ENCODE measurements at places on chromosomes 11 and 22. TPM values are rescaled to one million over a fixed set of nuclear protein-coding genes. Genes with fewer than 3 reads are reported as not detected.

DNA sequence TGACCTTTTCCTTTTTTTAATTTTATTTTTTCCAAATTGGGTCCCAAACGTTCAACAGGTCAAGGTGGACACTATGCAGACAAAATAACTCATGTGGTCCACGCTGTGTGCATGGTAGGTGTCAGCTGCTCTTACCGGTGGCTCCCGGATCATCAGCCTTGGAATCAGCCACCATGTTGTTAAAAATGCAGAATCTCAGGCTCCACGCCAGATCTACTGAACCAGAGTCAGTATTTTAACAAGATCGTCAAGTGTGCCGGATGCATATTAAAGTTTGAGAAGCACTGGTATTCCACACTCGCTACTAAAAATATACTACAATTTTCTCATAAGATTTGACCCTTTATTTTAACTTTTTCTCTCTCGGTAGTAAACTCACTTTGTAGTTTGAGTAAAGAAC is 553 bp upstream of the LDLRAD3 start:
- no peak for DNase-seq
- H3K4me1 ChIP-seq, result no peaks in the 10 kb centered on the region
- no peaks in the 10 kb centered on the region for H3K36me3 ChIP-seq
- H3K27me3 ChIP-seq, result no peaks in the 10 kb centered on the region
- peak overlapping the region; percentile 94 for H3K4me3 ChIP-seq

GRCh38 chr22:23527971-23528740 is 51.9 kb downstream of the IGLL1 start:
- H3K27me3 ChIP-seq, result no peaks in the 10 kb centered on the region
- peak overlapping the region; percentile 83 for H3K27ac ChIP-seq
- H3K36me3 ChIP-seq, result no peaks in the 10 kb centered on the region
- DNase-seq, result no peak

DNA sequence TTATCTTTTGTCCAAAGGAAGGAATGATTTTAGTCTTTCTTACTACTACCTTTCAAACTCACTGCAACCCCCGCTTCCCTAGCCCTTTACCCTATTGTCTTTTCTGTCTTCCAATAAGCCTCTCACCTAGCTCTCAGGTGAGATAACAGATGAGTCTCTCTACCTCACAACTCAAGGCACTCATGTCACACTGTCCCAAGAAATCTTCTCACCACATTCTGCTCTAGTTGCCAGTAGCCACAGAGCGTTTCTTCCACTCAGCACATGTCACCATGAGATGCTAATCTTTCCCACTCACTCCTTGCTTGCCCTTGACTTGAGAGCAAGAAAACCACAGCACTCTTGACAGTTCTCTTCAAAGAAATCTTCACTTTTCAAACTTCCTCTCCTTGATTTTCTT is 32.7 kb upstream of the TMEM41B start:
- no peaks in the 10 kb centered on the region for H3K4me1 ChIP-seq
- no peaks in the 10 kb centered on the region for H3K36me3 ChIP-seq
- no peak for DNase-seq
- no peak overlapping the region for H3K4me3 ChIP-seq
- H3K27me3 ChIP-seq, result no peaks in the 10 kb centered on the region

DNA sequence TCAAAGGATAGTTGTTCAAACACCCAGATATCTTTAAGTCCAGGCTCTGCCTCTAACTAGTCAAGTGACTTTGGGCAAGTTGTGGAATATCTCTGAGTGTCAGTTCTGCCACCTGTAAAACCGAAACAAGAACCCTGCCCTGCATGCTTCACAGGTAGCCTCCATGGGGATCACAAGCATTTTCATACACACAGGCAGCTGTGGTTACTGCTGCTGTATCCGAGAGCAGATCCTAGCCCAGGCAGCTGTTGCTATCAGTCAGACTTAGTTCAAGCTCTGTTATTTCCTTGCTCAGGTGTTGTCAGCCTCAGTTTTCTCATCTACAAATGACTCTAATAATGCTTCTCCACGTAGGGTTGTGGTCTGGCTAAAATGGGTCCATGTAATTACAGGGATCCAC is 6.5 kb upstream of the RASD2 start:
- H3K4me1 ChIP-seq, result no peaks in the 10 kb centered on the region
- DNase-seq, result no peak
- no peaks in the 10 kb centered on the region for H3K36me3 ChIP-seq
- no peak overlapping the region for H3K27ac ChIP-seq
- no peak overlapping the region for H3K4me3 ChIP-seq

- H3K27ac ChIP-seq, result peak overlapping the region; percentile 90
- no peaks in the 10 kb centered on the region for H3K36me3 ChIP-seq
- H3K4me1 ChIP-seq, result peaks cover 4% of the 10 kb centered on the region
- H3K27me3 ChIP-seq, result no peaks in the 10 kb centered on the region
- H3K4me3 ChIP-seq, result peak overlapping the region; percentile 99
- DNase-seq, result no peak
These were observed 1.3 kb downstream of the TP53I11 start for GRCh38 chr11:44949160-44950030.

- no peaks in the 10 kb centered on the region for H3K27me3 ChIP-seq
- H3K36me3 ChIP-seq, result no peaks in the 10 kb centered on the region
- H3K4me1 ChIP-seq, result no peaks in the 10 kb centered on the region
- H3K27ac ChIP-seq, result no peak overlapping the region
- no peak for DNase-seq
These were observed 1.9 kb downstream of the OR52H1 start for GRCh38 chr11:5546457-5546856.

- DNase-seq, result no peak
These were observed 29.2 kb downstream of the SGSM3 start for GRCh38 chr22:40399621-40400020.

DNA sequence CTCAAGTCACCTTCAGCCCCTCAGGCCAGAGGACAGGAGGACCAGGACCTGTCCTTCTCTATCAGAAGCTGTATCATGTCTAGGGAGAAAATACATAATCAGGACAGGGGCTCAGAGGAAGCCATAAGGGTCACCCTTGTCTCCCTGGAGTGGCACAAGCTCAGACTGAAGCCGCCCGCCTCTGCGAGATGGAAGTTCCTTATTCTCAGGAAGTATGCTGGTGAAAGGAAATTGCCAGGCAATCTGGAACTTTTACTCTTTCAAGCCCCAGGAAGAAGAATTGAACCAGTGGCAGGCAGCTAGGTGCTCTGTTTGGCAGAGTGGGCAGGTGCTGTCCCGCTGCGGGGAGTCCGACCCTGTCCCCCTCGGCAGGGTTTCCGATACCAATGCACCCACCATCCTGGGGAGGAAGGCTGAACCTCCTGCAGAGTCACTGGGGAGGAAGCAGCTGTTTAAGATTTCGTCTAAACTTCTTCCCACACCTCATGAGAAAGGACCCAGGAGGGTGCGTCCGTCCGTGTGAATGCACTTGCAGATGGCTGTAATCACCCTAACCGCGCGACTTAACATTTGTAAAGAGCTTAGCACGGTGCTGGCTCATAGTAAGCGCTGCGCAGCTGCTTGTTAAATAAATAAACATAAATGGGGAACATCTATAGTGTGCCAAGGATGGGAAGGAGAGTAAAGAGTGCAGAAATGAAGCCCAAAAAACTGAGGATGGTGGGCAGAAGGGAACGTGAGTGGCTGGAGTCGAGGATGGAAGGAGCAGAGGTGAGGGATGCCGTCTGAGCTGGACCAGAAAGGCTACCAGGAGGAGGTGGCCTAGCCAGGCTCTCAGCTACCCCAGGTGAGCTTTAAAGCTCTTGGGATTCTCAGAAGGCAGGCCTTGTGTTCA is 5.0 kb upstream of the ANO1 start:
- H3K36me3 ChIP-seq, result no peaks in the 10 kb centered on the region
- DNase-seq, result peak; percentile 12
- H3K4me3 ChIP-seq, result no peak overlapping the region
- H3K4me1 ChIP-seq, result peaks cover 6% of the 10 kb centered on the region
- peak overlapping the region; percentile 74 for H3K27ac ChIP-seq

- H3K36me3 ChIP-seq, result no peaks in the 10 kb centered on the region
- H3K4me3 ChIP-seq, result no peak overlapping the region
- no peak overlapping the region for H3K27ac ChIP-seq
- DNase-seq, result no peak
- H3K27me3 ChIP-seq, result no peaks in the 10 kb centered on the region
These were observed 120.0 kb downstream of the MED15 start for GRCh38 chr22:20627432-20627831.

GRCh38 chr11:86800076-86800959 is at the start of gene PRSS23:
TSS of gene PRSS23 (plus strand) at chr11:86800542. CDS start at chr11:86807644, 7,102 bp downstream.
- H3K27me3 ChIP-seq, result no peaks in the 10 kb centered on the region
- peak within 1 kb of the TSS; percentile 98 for H3K4me3 ChIP-seq
- DNase-seq, result peak; percentile 59
- no peaks in the 10 kb centered on the region for H3K4me1 ChIP-seq

DNA sequence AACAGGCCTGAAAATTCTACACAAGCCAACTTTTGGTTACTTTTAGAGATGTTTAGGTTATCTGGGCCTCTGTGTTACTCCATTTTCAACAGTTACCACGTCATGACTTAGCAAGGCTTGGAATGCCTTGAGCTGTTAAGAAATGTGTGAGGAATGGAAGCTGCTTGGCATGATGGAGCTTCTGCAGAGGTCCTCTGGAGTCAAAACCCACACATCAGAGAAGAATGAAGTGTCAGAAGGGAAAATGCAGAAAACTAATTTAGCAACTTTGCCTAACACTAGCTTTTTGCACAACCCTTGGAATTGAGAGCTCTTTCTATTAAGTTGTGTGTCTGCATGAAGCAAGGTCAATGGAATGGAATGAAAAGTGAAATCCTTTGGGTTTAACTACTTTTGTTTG is 27.4 kb downstream of the FAT3 start:
- DNase-seq, result no peak
- no peak overlapping the region for H3K4me3 ChIP-seq
- no peaks in the 10 kb centered on the region for H3K36me3 ChIP-seq
- no peak overlapping the region for H3K27ac ChIP-seq

- no peaks in the 10 kb centered on the region for H3K36me3 ChIP-seq
- H3K27ac ChIP-seq, result no peak overlapping the region
- no peak for DNase-seq
These were observed 15.1 kb downstream of the JHY start for GRCh38 chr11:122897606-122898210.

- no peak overlapping the region for H3K27ac ChIP-seq
- H3K36me3 ChIP-seq, result no peaks in the 10 kb centered on the region
- H3K4me1 ChIP-seq, result no peaks in the 10 kb centered on the region
These were observed 5.1 kb downstream of the RFPL1 start for GRCh38 chr22:29443452-29443851.

DNA sequence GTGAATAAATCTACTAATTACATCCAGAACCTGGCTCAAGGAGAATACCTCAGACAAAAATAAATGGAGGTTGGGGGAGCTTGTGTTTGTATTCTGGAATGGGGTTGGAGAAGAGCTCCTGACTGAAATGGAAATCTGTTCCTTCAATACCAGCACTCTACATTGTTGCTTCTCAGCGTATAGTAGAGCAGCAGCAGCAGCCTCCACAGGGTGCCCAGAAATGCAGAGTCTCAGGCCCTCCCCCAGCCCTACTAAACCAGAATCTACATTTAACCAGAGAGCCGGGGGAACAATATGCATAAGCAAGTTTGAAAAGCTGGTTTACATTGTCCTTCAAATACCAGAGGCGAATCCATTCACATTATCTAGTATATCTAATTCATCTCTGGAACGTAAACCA is 474.8 kb downstream of the NTM start:
- H3K27me3 ChIP-seq, result no peaks in the 10 kb centered on the region
- no peaks in the 10 kb centered on the region for H3K4me1 ChIP-seq
- H3K36me3 ChIP-seq, result no peaks in the 10 kb centered on the region
- DNase-seq, result no peak
- no peak overlapping the region for H3K27ac ChIP-seq

- peak overlapping the region; percentile 88 for H3K27ac ChIP-seq
- H3K27me3 ChIP-seq, result no peaks in the 10 kb centered on the region
These were observed 663 bp upstream of the LARGE2 start for GRCh38 chr11:45921561-45922424.

DNA sequence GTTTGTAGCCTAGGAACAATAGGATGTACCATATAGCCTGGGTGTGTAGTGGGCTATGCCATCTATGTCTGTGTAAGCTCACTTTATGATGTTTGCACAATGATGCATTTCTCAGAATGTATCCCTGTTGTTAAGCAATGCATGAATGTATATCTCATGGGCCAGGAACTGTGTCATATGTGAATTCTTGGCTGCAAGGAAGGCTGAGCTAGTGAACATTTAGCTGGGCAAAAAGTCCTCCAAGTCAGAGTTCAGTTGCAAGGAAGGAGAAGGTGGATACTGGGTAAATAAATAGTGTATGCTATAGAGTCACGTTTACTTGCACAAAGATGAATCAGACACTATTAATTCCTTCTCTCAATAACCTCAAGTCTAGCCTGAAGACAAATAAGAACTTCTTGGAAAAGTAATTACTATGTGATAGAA is 136.1 kb downstream of the EHF start:
- DNase-seq, result no peak
- H3K4me1 ChIP-seq, result no peaks in the 10 kb centered on the region
- H3K27ac ChIP-seq, result no peak overlapping the region

GRCh38 chr11:19704213-19704612 is 8.4 kb upstream of the NAV2 start:
- no peaks in the 10 kb centered on the region for H3K4me1 ChIP-seq
- H3K4me3 ChIP-seq, result no peak overlapping the region
- no peak overlapping the region for H3K27ac ChIP-seq
- no peaks in the 10 kb centered on the region for H3K27me3 ChIP-seq

DNA sequence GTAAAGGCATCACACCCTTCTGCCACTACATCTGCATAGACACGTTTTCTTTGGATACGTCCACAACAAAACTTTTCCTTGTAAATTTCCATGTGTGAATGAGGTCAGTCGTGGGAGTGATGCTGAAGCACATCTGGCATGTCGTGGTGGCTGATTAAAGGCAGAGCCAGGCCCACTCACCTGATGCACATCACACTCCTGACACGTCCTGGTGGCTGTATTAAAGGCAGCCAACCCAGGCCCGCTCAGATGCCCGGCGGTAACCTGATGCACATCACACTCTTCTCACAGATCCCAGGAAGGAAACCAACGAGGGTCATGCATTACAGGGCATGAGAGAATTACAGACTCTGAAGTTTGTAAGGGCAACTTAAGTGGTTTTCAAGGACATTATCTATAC is 321.6 kb upstream of the B3GAT1 start:
- no peak for DNase-seq
- H3K4me1 ChIP-seq, result no peaks in the 10 kb centered on the region
- H3K27ac ChIP-seq, result no peak overlapping the region

GRCh38 chr11:13667245-13667644 is 1.2 kb upstream of the FAR1 start:
- H3K4me1 ChIP-seq, result peaks cover 6% of the 10 kb centered on the region
- no peak overlapping the region for H3K4me3 ChIP-seq
- no peaks in the 10 kb centered on the region for H3K36me3 ChIP-seq
- no peak overlapping the region for H3K27ac ChIP-seq

GRCh38 chr11:32231909-32232493 is 141.1 kb downstream of the RCN1 start:
- H3K27me3 ChIP-seq, result no peaks in the 10 kb centered on the region
- DNase-seq, result no peak
- H3K36me3 ChIP-seq, result no peaks in the 10 kb centered on the region
- H3K4me3 ChIP-seq, result no peak overlapping the region

The MS4A12 gene
- not detected for total RNA-seq

The ZC3H12C gene
- 13.2 TPM for total RNA-seq

The FAT3 gene
- 0.66 TPM for total RNA-seq

The GTSE1 gene
- 0.48 TPM for total RNA-seq

The HTR3A gene
- not detected for total RNA-seq

The AASDHPPT gene
- 28.6 TPM for total RNA-seq

The C11orf97 gene
- not detected for total RNA-seq

The PTPRCAP gene
- 9.2 TPM for total RNA-seq

The TMEM121B gene
- 0.44 TPM for total RNA-seq

The CASP5 gene
- total RNA-seq, result not detected

The SLC25A45 gene
- total RNA-seq, result 9.1 TPM
